NCI-H1930 (cell line): ENCODE measurements at places on chromosomes 6 and 20.
A peak's percentile ranks its signal among the peaks of the same experiment; 100 is the strongest.

DNA sequence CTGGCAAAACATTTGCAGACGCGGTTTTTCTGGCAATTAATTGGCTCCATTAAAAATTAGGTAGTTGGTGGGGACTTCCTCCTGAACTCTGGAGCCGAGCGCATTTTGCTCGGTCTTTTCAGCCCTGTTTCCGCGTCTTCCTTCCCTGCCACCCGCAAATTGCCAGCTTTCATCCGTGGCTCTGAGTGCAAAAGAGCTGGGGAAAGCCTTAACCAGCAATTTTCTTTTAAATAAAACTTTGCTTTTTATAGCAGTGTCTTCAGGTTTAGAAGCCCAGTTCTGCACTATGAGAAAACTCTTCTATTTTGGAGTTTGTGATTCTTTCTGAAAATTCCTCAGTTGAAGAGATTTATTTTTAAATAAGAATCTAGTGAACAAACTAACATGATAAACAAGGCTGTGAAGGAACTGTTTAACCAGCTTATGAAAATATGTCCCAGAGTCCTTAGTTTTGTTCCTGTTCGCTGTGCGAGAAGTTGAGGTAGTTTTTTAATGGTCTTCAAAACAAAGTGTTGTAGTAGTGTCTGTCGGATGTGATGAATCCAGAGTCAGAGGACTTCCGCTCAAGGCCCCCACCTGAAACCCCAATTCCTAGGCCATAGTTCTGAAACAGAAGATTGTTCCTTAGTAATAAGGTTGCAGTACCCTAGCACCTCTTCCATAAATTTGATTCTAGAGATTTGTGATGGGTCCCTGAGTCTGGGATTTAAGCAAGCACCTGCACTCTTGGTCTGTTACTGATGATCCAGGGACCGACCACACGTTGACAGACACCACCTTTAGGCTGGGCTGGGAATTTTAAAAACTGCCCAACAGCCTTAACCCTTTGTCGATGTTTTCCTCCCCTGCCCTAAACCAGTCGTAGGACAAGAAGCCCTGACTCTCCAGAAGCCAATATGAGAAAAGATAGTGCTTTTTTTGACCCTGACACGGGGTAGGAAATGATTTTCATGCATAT, 950 bp downstream of the KCTD20 start:
- peak; percentile 14 for DNase-seq

GRCh38 chr6:14664112-14664601, 546.6 kb downstream of the CD83 start:
- DNase-seq: no peak

GRCh38 chr20:53331151-53331973, 262.3 kb downstream of the ZNF217 start:
- DNase-seq: no peak

DNA sequence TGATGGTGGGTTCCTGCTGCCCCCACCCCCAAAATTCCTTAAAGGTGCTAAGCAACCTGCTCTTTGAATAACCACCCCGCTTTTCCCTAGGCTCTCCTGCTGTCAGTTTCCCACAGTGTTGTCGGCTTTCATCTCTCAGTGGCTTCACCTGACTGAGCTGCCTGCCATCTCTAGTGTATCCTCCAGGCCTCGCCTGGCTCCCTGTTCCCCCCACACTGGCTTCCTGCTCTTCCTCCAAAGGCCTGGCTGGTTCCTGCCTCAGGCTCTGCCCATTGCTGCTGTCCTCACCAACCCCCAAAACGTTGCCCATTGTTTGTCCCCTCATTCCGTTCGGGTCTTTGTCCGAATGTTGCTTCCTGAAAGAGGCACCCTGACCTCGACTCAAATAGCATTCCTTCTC, 93.8 kb upstream of the POPDC3 start:
- DNase-seq: no peak

DNA sequence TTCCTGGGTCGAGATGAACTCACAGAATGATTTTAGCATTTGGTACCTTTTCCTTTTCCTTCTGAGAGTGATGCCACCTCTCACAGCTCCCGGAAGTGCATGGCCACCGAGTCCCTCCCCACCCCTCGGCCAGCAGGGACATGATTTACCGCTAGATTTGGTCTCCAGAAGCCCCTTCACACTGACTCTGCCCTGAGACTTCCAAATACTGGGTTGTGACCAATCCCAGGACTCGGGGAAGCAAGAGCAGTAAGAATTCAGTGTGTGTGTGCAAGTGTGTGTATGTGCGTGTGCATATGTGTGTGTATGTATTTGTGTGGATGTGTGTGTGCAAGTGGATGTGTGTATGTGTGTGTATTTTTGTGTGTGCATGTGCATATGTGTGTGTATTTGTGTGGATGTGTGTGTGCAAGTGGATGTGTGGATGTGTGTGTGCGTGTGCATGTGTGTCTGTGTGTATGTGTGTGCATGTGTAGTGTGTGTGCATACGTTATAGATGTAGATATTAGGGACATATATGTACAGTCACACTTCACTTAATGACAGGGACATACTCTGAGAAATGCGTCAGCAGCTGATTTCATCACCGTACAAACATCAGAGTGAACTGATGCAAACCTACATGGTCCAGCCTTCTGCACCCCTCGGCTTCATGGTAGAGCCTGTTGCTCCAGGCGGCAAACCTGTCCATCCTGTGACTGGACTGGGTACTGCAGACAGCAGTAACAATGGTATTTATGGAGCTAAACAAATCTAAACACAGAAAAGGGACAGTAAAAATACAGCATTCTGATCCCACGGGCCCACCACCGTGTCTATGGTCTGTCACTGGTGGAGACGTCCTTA, 374.5 kb downstream of the TAF4 start:
- no peak for DNase-seq

DNA sequence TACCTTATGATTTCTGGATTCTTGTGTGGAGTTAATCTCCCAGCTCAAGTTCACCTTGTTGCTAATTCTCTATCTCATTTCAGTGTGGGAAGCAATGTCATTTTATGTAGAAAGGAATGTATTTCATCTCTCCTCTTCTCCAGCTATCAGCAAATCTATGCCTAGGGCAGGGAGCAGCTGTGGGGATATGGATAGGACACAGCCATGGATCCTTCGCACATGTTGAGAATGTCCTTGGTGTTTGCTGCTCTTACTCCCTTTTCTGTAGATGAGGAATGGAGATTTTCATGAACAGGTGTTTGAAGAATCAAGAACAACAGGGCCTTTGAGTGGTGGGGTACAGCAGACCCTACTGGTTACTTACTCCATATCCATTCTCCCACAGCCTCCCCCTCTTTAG, 182.0 kb downstream of the UST start:
- DNase-seq: no peak

- DNase-seq: no peak
Measured at GRCh38 chr6:64294034-64294433, 658.4 kb downstream of the PHF3 start.

DNA sequence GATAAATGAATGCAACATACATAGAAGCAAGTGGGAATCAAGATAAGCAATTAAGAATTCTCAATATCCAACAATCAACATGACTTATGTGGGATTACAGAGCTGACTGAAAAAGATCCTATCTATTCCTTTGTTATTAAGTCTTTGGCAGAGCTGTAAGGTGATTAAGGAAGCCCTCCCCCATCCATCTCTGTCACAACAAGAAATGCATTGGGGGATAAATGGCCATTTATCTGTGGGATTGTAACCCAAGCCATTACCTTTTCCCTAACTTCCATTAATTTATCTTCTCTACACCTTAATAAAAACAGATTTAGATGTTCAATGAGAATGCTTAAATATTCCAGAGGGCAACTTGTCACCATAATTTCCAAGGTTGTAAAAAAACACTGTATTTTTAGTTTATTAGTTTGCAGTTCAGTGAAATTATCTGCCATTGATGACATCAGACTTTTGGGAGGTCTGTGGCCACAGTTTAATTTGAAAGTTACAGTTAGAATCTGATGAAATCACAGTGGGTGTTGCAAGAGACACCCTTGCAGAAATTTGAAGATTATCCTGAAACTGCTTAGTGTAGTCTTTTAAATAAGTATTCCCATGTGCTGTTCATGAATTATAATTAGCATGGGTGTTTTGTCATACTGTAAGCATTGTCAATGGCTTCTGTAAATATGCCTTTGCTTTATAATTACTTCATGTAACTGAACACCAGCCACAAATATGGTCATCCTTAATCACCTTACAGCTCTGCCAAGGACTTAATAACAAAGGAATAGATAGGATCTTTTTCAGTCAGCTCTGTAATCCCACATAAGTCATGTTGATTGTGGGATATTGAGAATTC, 49.4 kb upstream of the FYN start:
- peak; percentile 78 for DNase-seq

DNA sequence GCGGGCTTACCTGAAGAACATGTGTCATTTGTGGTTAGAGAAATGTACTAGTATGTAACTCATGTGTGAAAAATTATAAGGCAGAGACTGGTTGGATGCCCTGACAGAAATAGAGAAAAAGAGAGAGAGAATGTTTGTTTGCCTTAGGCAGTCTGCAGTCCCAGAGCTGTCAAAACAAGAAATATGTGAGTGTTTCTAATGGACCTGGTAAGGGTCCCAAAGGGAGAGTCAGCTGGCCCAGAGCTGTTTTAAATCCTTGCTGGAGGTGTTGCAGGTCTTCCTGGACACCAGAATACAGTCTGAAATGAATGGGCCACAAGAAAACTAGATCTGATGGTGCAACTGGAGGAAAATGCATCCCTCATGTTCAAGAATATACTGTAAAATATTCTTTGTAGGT, 158.3 kb upstream of the OGFRL1 start:
- DNase-seq: no peak

DNA sequence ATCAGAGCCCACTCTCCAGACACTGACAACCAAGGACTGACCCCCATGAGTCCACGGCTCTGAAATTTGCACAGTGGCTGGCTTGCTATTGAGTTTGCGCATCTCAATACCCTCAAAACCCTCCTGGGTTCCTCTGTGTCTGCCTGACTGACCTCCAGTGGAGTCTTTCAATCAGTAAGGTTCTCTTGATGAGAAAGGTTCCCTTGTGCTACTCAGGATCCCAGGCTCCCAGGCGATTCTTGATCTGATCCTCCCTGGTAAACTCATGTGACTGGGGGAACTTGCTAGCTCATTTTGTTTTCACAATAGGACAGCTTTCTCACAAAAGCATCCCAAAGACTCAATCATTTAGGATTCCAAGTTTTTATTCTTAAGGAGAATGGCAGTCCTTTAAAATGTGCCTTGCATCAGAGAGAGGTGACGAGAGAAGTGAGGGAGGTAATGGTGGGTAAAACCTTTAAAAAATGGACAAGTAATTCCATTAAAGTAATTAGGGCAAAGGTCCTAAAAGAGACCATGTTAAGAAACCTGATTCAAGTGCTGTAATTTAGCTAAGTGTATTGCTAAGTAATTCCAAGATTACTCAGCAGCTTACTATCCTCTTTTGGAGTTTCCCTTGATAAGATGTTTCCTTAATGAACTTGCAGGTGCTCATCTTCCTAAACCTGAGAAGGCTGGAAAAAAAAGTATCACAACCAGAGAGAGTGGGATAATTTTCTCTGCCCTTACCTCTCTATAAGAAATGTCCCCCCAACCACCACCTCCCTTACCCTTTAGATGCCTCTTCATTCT, 304.7 kb upstream of the SGK1 start:
- no peak for DNase-seq

GRCh38 chr6:6405031-6405430, 84.6 kb upstream of the F13A1 start:
- DNase-seq: no peak

DNA sequence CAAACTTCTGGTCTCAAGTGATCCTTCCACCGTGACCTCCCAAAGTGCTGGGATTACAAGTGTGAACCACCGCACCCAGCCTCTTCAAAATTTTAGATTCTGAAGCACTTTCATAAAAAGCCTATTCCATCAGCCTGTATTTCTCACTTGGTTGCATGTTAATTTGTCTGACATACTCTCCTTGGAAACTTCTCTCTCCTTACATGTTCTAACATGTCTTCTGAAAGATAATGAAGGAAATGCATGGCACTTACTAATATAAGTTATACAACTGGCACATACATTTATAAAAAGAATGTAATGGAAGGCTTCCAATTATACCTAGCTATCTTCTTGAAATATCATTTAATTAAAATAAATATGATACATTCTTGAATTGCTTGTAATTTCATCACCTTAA, 597.5 kb downstream of the TBC1D32 start:
- no peak for DNase-seq

- no peak for DNase-seq
Measured at GRCh38 chr6:44498436-44498835, 110.9 kb downstream of the CDC5L start.
